ENCODE measurements at places on chromosomes 7 and 10. TPM values are rescaled to one million over a fixed set of nuclear protein-coding genes. Genes with fewer than 3 reads are reported as not detected.
A peak's percentile ranks its signal among the peaks of the same experiment; 100 is the strongest.

DNA sequence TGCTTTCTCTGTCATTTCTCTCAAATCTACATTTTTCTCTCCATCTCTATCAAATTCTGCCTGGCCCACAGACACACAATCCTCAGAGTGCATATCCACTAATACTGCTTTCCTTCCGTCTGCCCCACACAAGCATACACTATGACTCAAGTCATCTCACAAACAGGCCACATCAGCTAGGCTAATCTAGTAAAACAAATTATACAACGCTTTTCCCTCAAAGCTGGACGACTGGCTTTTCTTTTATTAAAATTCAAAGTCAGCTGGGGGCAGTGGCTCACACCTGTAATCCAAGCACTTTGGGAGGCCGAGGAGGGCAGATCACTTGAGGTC lies 161.1 kb downstream of the FAM107B start:
- DNase-seq, result no peak

GRCh38 chr7:17301471-17302456 lies 3.3 kb downstream of the AHR start:
- DNase-seq, result peak; percentile 46

The CDK14 gene
- polyA plus RNA-seq, result 23.4 TPM

DNA sequence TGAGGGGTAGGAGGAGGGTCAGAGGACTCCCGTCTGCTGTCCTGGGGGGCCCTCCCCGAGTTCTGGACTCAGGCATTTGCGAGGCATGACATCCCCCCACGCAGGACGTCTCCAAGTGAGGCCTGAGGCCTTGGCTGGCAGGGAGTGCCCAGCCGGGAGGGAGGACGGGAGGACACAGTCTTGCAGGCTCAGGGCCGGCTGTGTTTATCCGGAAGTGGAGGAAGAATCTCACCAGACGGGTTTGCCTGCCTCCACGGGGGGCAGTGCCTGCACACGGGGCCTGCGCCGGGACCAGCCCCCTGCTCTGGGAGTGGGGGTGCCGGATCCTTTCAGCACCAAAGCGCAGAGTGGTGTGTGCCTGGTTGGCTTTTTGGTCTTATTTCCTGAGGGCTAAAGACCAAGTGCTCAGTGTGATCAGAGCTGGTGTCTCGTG lies 10.9 kb downstream of the PWWP2B start:
- DNase-seq, result no peak

The SUN3 gene
- not detected for polyA plus RNA-seq

The ZNF727 gene
- 0.14 TPM for polyA plus RNA-seq

DNA sequence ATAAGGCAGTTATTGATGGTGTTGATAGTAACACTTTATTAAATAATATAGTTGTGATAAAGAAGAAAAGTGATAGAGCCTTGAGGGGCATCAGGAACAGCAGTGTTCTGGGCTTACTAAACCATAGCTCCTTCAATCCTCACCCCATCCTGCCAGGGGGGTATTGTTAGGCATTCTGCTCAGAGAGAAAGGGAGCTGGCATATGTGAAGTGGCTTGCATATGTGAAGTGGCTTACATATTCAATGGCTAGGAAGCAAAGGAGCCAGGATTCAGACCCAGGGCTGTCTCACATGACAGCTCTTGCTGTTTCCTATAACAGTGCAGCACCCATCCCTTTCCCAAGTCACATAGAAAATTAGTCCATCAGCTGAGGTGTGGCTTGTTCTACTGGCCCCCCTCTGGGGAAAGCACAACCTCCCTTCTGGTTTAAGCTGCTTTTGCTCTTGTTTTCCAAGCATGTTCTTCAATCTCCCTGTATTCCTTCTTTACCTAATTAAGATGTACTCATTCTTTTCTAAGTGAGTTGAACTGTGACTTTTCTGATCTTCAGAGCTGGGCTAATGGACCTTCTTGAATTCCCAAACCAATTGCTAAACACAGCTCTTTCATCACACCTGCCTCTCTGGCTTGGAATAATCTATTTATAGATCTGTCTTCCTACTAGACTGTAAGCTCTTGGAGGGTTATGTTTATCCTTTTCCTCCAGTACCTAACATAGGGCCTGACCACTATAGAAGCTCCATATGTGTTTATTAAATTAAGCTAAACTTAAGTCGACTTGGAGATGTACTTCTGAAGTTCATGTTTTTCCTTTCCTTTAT lies 108.7 kb upstream of the GLI3 start:
- no peak for DNase-seq

GRCh38 chr7:151838861-151839381 lies 38.0 kb downstream of the PRKAG2 start:
- no peak for DNase-seq

DNA sequence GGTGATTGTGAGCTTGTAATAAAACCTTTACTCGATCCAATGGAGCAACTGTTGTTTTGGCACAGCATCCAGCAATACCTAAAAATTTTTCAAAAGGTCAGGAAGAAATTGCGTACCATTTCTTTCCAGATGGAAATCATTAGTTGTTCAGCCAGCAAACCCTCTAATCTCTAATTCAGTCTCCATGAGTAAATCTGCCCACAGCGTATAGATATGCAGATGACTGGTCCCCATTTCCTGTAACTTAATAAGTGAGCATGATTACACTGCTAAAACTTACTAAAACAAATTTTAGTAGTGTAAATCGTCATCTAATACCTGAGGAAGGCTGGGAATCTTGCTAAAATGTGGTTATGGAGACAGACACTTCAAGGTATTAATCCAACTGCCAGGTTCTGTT lies 10.6 kb downstream of the SLC25A16 start:
- peak; percentile 58 for DNase-seq

DNA sequence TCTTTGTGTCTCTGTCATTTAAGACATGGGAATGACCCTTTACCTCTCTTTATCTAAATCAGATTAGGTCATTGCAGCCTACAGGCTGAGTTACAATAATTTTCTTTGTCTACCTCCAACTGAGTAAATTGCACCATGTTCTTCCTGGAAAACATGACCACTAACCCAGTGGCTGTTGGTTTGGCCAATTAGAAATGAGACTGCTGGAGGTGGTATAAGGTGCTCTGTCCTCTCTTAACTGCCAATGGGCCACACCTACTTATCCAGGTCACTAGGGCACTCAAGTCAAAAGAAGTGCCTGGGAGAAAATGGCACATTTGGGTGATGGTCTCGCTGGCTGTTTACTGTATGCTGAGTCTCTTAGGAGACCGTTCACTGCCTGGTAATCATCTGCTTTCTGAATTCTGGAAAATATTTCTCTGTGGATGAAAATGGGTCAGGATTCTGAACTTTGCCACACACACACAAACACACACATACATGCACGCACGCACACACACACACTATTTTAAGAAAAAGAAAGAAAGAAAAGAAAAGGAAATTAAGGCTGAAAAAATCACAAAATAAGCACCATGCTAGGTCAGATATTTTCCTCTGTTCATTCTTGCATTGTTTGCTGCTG lies 16.4 kb downstream of the STAMBPL1 start:
- DNase-seq, result no peak

GRCh38 chr7:37494926-37495325 lies 46.3 kb upstream of the ELMO1 start:
- no peak for DNase-seq

- no peak for DNase-seq
Observed at GRCh38 chr7:154096-154799, 38.1 kb upstream of the FAM20C start.

The HECW1 gene
- polyA plus RNA-seq, result 2.1 TPM

DNA sequence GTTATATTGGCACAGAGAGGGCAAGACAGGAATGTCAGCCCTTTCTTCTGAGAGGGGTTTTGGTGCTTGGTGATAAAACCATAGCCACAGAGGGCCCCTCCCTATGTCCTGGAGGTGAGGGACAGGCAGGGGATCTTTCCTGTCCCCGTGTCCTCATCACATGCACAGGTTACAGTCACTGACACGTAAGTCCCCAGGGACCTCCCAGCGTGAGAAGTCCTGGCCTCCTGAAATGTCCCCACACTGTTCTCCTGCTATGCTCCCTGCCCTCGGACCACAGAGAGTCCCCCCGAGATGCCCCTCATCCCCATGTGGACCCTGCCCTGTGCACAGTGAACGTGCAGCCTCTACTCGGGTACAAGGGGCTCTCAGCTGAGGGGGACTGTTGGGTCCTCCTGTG lies 260.4 kb downstream of the ZMYND11 start:
- no peak for DNase-seq

DNA sequence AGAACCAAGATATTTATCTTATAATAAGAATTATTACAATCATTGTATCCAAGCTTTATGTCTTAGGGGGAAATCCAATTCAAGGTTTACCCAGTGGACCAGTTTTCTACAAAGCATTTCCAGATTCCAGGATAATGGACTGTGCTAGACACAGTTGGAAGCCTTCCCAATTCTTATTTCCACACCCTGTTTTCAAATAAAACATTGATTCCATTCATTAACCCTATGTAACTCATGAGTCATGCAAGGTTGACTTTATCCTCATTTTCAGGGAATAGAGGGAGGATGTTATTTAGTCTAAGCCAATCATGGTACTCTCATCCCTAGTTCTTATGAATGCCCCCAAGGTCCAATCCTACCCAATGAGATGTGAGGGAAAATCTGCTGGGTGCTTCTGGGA lies 145.7 kb downstream of the RNLS start:
- DNase-seq, result no peak

The LLCFC1 gene
- polyA plus RNA-seq, result not detected

GRCh38 chr10:66281327-66281726 lies 644.5 kb upstream of the LRRTM3 start:
- no peak for DNase-seq

The AZGP1 gene
- polyA plus RNA-seq, result 0.77 TPM

The DNAJC2 gene
- polyA plus RNA-seq, result 35.4 TPM

DNA sequence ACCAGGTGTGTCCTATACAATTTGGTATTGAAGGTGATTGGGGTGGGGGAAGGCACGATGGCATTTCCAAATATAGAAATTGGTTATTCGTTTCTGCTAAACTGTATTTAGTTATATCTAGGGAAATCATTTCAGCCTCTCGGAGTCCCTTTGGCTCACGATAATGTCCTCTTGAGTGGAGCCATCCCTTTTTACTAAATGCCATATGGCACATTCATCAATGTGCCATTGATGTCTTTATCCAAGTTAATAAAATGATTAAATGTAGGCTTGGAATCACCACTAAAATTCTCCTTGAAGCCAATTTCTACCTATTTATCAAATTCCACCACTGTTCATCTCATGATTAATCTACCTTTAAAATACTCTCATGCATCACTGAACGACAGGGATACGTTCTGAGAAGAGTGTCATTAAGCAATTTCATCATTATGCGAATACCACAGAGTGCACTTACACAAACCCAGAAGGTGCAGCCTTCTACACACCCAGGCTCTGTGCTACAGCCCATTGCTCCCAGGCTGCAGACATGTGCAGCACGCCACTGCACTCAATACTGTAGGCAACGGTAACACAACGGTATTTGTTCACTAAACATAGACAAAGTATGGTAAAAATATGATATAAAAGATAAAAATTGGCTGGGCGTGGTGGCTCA lies 219.2 kb upstream of the C7orf33 start:
- DNase-seq, result no peak

- no peak for DNase-seq
Observed at GRCh38 chr7:137167609-137168008, 175.9 kb downstream of the PTN start.

- DNase-seq, result peak; percentile 88
Observed at GRCh38 chr7:134458806-134459698, at the start of gene AKR1B1. TSS of gene AKR1B1 (minus strand) at chr7:134459100. CDS start at chr7:134459062, 38 bp downstream.

DNA sequence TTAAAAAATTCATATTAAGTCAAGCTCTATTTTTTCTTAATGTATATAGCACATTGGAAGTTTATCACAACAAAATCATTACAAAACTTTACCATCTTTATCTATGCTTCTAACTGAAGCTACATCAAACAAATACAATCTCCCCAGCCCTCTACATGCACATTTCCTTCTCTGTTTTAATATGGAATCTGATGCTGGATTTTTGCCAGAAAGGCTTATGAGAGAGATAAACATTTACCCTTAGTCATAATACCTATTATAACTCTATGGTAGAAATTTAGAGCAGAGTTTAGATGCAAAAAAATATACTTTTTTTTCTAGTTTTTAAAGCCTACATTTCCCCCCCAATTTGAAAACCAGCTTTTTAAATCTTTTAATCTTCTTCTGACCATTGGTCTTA lies 1198.6 kb downstream of the GATA3 start:
- peak; percentile 30 for DNase-seq

- DNase-seq, result no peak
Observed at GRCh38 chr7:37027557-37028341, 303.5 kb upstream of the AOAH start.

- DNase-seq, result no peak
Observed at GRCh38 chr7:148261996-148262688, 328.4 kb upstream of the C7orf33 start.
